ENCODE measurements at places on chromosomes 4 and X. TPM values are rescaled to one million over a fixed set of nuclear protein-coding genes. Genes with fewer than 3 reads are reported as not detected.

DNA sequence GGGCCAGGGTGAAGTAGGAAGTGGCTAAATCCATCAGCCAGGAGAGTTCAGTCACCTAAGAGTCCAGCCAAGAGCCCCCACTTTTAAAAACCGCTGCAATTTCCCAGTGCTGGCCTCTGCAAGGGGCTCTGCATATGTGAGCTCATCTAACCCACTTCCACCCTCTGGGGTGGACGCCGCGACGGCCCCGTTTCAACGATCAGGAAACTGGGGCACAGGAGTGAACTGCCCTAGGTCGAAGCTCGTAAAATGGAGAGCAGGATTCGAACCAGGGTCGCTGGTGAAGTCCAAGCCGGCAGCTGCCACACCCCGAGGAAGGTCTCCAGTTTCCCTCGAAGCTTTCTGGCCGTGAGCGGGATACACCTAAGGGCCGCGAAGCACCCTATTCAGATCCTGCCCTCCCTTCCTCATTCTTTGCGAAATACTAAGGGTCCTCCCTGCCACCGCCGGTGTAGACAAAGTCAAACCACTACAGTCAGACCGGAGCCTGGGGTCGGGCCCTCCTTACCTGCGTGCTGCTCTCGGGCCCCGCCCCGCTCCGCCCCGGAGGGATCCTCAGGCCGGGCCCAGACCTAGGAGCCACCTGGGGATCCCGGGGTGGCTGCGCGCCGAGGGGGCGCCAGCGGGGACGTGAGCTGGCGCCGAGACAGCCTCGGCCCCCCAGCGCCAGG lies 446 bp downstream of the EVC2 start:
- H3K36me3 ChIP-seq = no peaks in the 10 kb centered on the region
- peaks cover 32% of the 10 kb centered on the region for H3K4me1 ChIP-seq
- DNase-seq = peak; percentile 23
- no peak overlapping the region for H3K27ac ChIP-seq
- no peaks in the 10 kb centered on the region for H3K27me3 ChIP-seq

DNA sequence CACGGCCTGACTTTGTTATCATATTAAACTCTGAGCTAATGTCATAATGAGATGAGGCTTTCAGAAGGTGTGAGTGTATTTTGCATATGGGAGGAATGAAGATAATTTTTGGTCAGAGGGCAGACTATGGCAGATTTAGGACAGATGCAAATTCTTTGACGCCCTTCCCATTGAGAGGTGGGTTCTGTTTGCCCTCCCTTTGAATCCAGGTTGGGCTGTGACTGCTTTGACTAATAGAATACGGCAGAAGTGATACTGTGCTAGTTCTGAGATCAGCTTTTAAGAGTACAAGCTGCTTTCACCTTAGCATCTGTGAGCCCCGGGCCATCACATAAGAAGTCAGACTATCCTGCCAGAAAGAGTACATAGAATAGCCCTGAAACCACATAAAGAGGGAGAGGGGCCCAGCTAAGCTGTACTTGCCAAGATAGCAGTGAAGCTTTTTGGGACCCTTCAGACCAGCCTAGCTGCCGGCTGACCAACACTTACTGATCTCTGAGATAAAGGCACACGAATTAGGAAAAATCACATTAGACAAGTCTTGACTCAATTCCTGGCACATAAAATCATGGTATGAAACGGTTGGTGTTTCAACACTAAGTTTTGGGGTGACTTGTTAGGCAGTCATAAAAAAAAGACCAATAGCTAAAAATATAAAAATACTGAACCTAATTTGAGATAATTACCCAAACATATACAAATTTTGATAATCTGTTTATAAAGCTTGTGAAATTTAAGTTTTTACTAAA lies 166.7 kb upstream of the SH3RF1 start:
- no peak overlapping the region for H3K27ac ChIP-seq
- H3K36me3 ChIP-seq = no peaks in the 10 kb centered on the region
- no peaks in the 10 kb centered on the region for H3K27me3 ChIP-seq
- H3K4me3 ChIP-seq = no peak overlapping the region
- DNase-seq = no peak

APOO gene
- total RNA-seq = 30.4 TPM

GRCh38 chr4:152673489-152673888 lies 6.3 kb downstream of the TMEM154 start:
- H3K4me1 ChIP-seq = peaks cover 3% of the 10 kb centered on the region
- no peaks in the 10 kb centered on the region for H3K27me3 ChIP-seq
- no peaks in the 10 kb centered on the region for H3K36me3 ChIP-seq
- no peak overlapping the region for H3K4me3 ChIP-seq
- DNase-seq = no peak

GPR173 gene
- total RNA-seq = 2.2 TPM

GRCh38 chr4:109390115-109390768 lies 43.4 kb upstream of the SEC24B start:
- no peak for DNase-seq
- H3K36me3 ChIP-seq = no peaks in the 10 kb centered on the region
- H3K27me3 ChIP-seq = peaks cover 14% of the 10 kb centered on the region
- H3K4me1 ChIP-seq = no peaks in the 10 kb centered on the region
- no peak overlapping the region for H3K4me3 ChIP-seq

DNA sequence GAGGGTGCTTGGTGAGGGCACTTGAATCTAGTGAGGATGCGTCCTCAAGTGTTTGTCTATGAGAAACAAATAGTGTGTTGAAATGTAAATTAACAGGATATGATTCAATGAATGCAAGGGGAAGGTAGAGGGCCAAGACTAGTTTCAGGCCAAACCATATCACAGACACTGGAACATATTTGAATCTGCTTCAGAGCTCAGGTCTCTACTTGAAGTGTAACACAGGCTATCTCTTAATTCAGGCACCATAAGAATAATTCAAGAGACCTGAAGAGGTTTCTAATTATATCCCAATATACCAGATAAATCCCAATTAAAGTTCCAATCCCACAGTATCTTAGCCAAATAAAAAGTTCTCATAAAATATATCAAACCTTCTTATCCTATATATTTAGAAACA lies 146.5 kb upstream of the INTU start:
- no peak overlapping the region for H3K4me3 ChIP-seq
- H3K36me3 ChIP-seq = no peaks in the 10 kb centered on the region
- H3K4me1 ChIP-seq = no peaks in the 10 kb centered on the region
- no peak overlapping the region for H3K27ac ChIP-seq
- no peak for DNase-seq
- H3K27me3 ChIP-seq = no peaks in the 10 kb centered on the region

SPANXA1 gene
- total RNA-seq = not detected

RTL9 gene
- total RNA-seq = 0.29 TPM

GRCh38 chrX:131059246-131059645 lies 1.1 kb downstream of the ARHGAP36 start:
- DNase-seq = no peak
- no peaks in the 10 kb centered on the region for H3K27me3 ChIP-seq
- H3K4me3 ChIP-seq = no peak overlapping the region
- H3K36me3 ChIP-seq = no peaks in the 10 kb centered on the region
- no peaks in the 10 kb centered on the region for H3K4me1 ChIP-seq
- H3K27ac ChIP-seq = no peak overlapping the region

DNA sequence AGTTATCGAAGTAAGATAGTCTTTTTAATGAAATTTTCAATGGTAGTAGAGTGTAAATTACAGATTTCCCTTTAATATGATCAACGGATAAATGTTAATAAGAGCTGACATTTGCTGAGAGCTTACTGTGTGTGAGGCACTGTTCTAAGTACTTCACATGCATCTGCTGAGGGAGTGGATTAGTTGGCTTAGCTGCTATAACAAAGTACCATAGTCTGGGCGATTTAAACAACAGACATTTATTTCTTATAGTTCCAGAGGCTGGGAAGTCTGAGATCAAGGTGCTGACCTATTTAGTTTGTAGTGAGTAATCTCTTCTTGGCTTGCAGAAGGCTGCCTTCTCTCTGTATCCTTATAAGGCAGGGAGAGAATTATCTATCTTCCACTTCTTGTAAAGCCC lies 174.3 kb downstream of the CEP135 start:
- H3K4me3 ChIP-seq = no peak overlapping the region
- peaks cover 5% of the 10 kb centered on the region for H3K4me1 ChIP-seq
- no peak for DNase-seq

All from PC-3 (cell line).